ENCODE measurements at places on chromosomes 1 and 21.

DNA sequence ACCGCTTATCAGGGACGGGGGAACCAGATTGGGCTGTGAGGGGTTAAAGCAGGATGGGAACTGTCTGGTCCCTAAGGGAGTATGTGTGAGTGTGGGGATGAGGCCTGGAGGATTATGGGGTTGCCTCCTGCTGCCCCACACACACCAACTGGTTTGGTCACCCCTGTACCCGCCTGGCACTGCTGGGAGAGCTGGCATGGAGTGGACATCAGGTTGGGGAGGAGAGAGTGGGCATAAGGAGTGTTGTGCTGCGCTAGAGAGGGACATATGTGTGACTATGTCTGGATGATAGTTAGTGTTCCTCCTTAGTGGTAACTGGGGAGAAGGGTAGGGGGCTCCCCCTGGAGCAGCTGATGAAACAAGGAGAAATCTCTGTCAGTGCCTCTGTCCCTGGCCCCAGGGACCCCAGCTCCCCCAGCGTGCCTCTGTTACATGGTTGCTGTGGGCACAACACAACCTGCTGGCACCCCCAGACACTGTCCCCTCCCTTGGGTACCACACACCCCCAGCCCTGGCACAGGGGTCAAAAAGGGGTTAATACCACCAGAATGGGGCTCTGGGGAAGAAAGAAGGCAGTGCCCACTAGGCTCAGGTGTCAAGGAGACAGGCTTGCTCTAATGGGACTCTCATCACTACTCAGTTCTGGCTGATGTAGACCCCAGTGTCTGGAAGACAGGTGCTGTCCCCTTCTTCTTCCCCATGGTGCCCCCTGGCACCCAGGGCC lies 1.9 kb downstream of the ZBTB7B start:
- no peak for DNase-seq

- no peak for DNase-seq
These were observed 39.5 kb upstream of the FAM20B start for GRCh38 chr1:178986204-178986603.

- no peak for DNase-seq
These were observed 29.1 kb upstream of the KIAA0040 start for GRCh38 chr1:175221557-175222175.

DNA sequence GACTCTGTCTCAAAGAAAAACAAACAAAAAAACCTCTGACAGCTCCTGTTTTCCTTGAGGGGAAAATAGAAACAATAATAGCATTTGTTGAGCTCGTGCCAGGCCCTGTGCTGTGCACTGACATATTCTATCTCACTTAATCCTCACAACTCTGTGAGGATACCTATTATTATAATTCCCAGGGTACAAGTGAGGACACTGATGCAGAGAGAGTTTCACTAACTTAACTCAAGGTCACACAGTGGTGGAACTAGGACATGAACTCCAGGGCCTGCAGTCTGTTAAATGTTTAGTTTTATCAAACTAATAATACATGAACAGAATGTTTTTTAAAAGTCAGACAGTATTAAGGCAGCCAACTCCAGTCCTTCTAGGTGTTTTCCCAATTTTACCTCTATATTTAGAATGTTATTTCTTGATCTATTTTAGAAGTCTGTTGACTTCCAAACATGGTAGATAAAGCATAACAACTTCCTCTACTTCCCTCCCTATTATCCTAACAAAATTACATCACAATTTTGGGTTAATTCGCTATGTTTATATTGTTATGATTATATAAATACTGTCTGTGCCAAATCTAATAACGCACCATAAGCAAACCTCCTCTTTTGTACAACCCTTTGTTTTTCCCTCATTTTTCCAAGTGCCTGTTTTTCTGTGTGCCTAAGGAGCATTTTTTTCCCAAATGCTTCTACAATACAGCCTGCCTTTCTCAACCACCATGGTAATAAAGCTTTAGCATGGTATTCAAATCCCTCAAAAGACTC lies 4.9 kb downstream of the FNDC5 start:
- DNase-seq: no peak

- DNase-seq: no peak
These were observed 3.1 kb upstream of the SRP9 start for GRCh38 chr1:225774281-225775147.

DNA sequence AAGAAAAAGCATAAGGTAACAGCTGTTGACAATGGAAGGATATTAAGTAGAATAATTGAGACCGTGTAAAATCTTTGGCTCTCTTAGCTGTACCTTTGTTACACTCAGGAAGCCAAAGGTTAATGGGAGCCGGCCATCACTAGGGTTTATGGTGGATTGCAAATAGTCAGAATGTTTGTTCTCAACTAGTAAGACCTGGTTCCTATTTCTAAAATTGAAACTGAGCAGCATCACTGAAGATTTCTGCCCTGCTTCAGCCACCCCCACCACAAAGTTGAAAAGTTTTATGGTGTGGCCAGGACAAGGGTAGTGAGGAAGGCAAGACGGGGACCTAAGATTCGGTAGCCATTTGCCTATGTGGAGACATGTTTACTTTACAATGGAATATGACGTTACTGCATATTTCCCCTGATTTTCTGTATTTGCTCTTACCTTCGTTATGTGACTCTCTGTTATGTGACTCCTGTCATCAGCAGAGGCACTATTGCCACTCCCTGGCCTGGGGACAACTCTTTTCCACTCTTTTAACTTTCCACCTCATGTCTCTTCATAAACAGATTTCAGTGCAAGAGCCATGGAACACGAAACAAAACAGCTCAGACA lies 41.4 kb upstream of the KIF1B start:
- DNase-seq: no peak

DNA sequence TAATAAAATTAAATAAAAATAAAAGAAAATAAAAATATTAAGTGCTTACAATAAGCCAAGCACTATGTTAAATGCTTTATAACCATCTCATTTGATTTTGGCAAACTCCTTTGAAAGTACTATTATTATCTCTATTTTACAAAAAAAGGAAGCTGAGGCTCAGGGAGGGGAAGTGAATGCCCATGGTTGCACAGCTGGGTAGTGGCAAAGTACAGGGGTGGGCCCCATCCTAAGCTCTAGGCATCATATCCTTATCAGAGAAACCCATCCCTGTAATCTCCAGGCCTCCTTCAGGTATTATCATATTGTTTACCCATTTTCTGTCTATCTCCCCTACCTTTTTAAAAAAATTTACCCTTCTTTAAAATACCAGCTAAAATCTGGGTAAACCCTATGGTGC lies 2.3 kb upstream of the MED18 start:
- no peak for DNase-seq

DNA sequence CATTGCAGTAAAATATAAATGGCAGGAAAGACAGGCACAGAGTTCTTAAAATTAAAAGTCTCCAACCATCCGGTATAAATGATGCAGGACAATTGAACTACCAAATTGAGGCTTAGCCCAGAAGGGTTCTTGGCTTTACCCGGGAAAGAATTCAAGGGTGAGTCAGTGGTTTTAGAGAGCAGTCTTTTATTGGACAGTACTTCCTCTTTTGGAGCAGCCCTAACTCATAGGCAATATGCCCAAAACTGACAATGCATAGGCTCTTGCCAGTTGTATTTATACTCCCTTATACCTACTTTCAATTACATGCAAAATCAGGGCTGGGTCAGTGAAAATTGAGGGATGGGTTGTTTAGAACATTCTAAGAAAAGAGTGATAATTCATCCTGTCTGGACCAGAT lies 1628.9 kb upstream of the PRMT6 start:
- DNase-seq: no peak

DNA sequence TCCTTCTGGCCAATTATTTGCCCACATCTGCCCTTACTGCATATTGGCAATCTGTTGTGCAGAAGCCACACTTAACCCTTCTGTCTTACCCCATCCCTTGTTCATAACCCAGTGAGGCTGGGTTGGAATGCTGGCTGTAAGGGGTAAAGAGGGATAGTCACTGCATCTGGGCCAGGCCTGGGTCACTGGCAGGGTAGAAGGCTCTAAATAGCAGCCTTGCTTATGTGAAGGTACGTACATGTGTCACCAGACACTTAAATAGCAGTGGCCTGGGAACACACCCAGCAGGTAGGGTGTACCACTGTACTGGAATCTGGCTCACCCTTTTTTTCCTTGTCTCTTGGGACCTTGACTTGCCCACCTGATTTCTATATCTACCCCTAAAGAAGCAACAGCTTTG lies 9.9 kb upstream of the TARS2 start:
- DNase-seq: no peak

- no peak for DNase-seq
These were observed 1.3 kb downstream of the TAF5L start for GRCh38 chr1:229624521-229625070.

DNA sequence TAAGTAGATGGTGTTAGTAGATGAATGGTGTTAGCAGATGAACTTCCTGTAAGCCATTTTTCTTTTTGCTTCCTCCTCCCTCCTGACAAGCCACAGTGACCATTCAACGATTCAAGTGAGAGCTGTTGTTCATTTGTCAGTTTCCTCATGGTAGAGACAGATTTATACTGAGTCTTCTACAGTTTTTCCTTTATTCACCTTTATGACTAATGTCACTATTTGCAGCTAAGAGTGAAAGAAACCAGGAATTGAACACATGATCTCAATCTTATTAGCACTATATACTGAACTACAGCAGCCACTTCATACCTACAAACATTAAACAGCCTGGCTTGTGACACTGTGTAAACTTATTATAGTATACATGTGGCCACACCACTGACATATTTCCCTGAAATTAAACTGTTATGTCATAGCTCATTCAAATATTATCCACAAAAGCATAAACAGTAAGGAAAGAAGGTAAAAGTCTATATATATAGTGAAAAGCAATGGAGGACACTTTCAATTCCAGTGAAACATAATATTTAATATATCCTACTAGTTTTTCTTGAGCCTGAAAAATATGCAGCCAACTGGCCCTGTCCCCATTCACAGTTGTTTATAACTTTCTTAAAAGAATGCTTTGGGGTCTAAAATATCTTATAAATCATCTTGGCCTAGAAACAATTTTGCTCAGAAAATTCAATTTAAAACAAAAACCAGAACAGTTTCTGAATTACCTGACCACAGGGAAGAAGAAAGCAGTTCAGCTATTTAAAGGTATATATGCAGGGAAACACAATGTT lies 566.9 kb upstream of the ZRANB2 start:
- no peak for DNase-seq

- no peak for DNase-seq
These were observed 32.3 kb upstream of the PRDM2 start for GRCh38 chr1:13667691-13668090.

DNA sequence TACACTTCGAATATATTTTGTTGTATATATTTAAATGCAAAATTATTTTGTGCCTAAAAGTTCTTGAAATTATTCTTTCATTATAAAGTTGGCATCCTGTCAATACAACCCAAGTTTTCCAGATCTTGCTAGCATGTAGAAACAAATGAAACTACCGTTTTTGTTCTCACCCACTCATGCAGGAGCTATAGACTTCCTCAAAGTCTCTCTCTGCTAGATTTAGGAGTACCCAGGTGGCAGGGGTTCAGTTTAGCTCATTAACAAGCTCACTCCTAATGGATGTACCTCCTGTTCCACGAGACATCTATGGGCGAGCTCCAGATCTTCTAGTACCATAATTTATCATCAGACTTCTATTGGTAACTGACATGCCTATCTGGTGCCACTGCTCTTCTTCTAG lies 390.2 kb upstream of the POU3F1 start:
- no peak for DNase-seq

DNA sequence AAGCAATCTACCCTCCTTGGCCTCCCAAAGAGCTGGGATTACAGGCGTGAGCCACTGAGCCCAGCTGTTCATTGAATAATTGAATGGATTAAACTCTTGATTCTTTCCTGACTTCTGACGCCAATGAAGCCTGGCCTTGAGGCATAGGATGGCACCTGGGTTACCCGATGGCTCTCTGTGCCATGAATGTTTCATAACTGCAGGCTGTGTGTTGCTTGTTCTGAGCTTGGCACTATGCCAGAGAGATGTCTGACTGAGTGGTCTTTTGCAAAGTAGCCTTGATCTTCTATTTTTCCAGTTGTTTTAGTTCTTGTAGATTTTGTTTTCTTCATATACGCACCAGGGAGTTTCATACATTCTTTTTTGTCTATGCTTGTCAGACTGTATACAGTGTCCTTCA lies 38.5 kb upstream of the AK4 start:
- no peak for DNase-seq

- DNase-seq: no peak
These were observed 74.1 kb downstream of the GALNT2 start for GRCh38 chr1:230141021-230141648.

DNA sequence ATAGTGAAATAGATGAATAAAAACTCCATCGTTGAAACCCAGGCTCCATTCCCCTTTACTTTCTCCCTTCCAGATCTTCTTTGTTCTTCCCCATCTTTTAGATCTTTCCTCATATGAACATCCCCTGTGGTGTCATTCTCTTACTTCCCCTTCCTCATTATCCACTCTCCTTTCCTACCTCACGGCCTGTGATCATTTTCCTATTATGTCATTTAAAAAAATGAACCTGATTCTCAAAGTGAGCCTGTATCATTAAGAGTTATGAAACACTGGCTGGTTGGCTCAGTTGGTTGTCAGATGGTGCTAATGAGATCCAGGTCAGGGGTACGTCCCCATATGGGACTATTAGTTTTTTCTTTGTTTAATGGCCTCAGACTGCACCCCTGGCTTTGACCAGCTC lies 38.3 kb downstream of the TCEANC2 start:
- no peak for DNase-seq

DNA sequence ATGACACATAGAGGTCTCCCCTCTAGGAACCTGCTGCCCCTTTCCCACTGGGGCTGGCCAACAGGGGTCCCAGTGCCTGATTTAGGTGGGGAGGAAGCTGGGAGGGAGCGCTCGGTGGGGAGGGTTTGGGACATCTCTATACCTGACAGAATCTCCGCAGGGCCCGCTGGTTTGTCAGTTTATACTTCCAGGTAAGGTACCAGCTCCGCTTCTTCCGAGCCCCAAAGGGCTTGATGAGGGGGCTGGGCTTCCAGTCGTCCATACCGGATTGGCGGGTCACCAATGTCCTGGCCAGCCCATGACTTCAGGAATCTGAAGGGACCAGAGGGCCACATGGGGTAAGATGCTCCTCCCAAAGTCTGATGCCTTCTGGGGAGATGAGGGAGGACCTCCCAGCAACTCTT lies 672 bp downstream of the POMGNT1 start:
- DNase-seq: no peak

DNA sequence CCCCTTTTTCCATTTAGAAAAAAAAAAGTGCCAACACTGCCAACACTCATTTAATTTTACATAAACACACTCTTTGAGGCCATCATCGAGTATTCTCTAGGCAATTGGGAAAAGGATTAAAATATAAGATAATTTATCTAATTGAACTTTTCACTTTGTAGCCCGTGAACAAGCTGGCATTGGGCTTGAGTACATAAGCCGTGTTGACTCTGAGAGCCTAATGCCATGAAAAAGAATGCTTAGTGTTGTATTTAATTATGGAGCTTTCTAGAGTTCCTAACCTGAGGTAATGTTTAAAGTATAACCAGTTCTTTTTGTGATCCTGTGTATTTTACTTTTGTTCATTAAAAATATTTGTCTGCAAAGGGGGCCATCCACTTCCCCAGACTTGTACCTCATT lies 193.8 kb downstream of the LYPLAL1 start:
- DNase-seq: no peak

GRCh38 chr1:79543394-79543793 lies 536.9 kb upstream of the ADGRL4 start:
- DNase-seq: no peak
